ENCODE measurements at places on chromosomes 5 and 9. TPM values are rescaled to one million over a fixed set of nuclear protein-coding genes. Genes with fewer than 3 reads are reported as not detected.

DNA sequence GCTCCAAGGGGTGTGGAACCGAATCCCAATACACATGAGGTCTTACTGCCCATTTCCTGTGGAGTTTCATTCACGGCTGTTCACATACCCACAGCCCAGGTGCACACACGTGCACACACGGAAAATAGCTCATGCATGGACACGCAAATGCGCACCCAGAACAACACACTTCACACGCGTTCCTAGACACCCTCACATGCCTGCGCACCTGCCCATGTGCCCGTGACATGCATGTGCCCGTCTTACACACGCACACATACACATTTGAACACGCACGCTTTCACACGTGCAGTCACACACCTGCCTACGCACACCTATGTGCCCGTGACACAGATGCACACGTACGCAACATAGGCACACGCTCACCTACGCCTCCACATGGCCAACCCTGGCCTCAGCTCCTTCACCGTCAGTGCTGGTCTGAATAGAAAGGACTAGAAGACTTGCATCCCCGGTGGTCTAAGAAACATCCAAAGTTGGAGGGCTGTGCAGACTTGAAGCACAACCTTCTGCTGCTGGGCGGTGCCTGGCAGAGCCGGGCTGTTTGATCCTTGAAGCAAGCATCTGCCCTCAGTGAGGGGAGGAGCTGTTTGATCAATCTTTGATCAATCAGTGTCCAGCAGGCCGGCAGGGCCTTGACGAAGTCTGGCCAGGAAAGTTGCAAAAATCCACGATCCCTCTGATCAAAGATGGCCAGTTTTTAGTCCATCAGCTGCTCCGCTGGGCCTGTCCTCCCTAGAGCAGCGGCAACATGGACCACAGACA is 164.7 kb downstream of the OLFM1 start:
- no peak for DNase-seq

DNA sequence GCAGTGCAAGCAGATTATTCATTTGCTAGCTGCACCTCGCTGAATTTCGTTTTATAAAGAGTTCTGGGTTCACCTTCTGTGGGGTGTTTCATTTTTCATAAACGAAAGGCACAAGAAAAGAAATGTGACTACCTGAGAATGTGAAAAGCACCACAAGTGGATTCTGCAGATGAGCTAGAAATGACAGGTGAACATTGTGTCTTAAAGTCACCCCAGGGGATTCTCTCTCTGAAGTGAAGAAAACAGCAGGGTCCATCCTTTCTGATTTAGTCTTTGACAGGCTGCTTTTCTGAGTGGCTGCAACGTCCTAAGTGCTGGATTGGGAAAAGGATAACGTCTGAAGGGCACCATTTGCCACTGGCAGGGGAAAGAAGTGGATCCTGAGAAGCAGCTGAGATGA is 469.3 kb downstream of the SPATA31D1 start:
- DNase-seq = no peak

DNA sequence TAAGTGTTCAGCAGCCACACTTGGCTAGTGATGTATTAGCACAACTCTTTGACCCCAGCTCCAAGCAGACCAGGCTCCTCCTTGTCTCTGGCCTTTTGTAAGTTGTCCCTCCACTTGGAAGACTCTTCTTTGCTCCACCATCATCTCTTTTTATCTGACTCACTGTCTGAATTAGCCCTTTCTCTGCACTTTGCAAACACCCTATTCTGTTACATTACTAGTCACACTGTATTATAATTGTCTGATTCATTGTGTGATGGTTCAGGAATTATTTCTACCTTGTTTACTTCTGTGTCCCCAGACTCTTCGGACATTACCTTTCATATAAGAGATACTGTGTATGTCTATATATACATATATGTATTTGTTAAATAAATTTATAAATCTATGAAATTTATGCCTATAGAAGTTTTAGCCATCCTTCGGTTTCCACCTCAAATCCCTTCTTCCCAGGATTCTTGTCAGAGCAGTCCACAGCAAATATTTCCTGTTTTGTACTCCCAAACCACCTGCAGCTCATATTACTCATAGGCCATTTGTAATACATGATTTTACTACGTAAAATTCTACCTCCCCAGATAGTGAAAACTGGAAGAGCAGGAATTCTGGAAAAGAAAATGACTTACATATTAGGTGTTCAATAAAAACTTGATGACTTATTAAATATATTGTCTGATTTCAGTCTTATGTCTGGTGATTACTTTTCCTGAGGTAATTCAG is 69.0 kb downstream of the MTAP start:
- DNase-seq = no peak

- no peak for DNase-seq
Observed at GRCh38 chr5:76180814-76181805, 97.9 kb downstream of the SV2C start.

GRCh38 chr9:35940458-35941407 is 17.2 kb downstream of the OR2S2 start:
- peak; percentile 43 for DNase-seq

GRCh38 chr5:10324518-10325370 is 17.0 kb upstream of the CMBL start:
- DNase-seq = no peak

GRCh38 chr9:94639061-94639998 is at the start of gene FBP1:
Gene FBP1 (minus strand): TSS chr9:94639518. CDS start chr9:94639310, 208 bp downstream.
- DNase-seq = peak; percentile 31

- DNase-seq = no peak
Observed at GRCh38 chr5:16929831-16930230, 6.3 kb downstream of the MYO10 start.

- DNase-seq = no peak
Observed at GRCh38 chr9:33377089-33377715, 25.2 kb downstream of the AQP7 start.

- no peak for DNase-seq
Observed at GRCh38 chr5:179755022-179755421, 22.4 kb downstream of the MAML1 start.

GRCh38 chr9:94576131-94576530 is 17.5 kb downstream of the FBP2 start:
- DNase-seq = no peak

- no peak for DNase-seq
Observed at GRCh38 chr5:72372923-72373322, 52.8 kb downstream of the PTCD2 start.

- no peak for DNase-seq
Observed at GRCh38 chr9:35827486-35827885, 1.0 kb downstream of the FAM221B start.

DNA sequence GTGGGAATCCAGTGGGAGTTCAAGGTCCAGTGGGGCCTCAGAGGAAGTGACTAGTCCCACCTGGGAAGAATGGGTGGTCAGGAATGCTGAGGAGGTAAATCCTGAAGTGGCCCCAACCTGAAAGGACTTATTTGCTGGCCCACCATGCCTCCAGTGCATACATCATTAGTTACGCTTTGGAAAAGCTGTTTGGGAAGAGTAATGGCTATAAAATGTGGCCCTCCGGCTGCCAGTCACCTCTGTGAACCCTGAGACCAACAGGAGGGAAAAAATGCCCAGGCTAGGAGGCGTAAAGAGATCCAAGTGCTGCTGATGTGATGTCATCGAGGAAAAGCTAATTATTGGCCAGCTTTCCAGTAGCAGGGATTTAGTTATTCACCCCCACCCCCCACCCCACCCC is 2.7 kb upstream of the SLC26A2 start:
- DNase-seq = no peak

GRCh38 chr9:84677080-84677479 is 7.6 kb downstream of the NTRK2 start:
- DNase-seq = no peak

Gene ACOT12
- not detected for total RNA-seq

Gene CNTLN
- 0.13 TPM for total RNA-seq

Gene TSLP
- 0.12 TPM for total RNA-seq

Gene DDX41
- total RNA-seq = 64.8 TPM

Gene FYB1
- total RNA-seq = 580 TPM

Gene PBX3
- 16.1 TPM for total RNA-seq

Gene TAS2R1
- not detected for total RNA-seq

Gene SLC6A7
- total RNA-seq = not detected

Gene PCDHA5
- total RNA-seq = not detected

Gene TMEM252
- not detected for total RNA-seq

Gene BICD2
- 24.1 TPM for total RNA-seq

Data from T-cell (primary cell).